Neural crest cell (in vitro differentiated cells): ENCODE measurements at places on chromosomes 7 and 10. TPM values are rescaled to one million over a fixed set of nuclear protein-coding genes. Genes with fewer than 3 reads are reported as not detected.

DNA sequence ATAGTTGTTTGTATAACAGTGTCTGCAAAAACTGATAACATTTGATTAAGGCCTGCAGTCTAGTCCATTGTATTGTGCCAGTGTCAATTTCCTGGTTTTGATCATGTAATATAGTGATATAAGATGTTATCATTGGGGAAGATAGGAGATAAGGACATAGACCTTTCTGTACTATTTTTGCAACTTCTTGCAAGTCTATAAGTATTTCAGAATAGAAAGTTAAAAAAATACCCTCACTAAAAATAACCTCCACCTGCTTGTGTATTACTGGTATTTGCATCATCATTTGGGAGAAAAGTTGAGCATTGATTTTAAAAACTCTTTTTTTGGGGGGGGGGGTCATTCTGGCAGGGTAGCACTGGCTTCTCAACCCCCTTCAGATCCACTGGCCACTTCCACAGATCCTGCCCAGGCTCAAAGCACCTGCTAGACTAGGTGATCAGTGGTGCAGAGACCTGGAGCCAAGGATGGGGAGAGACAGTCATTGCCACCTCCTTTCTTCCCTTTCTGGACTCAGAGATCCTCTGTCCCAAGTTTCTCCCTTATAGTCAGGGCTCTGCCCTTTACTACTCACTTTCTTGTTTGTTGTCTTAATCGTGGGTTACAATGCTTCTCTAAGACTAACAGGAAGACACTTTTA, 103.0 kb downstream of the RBM20 start:
- peaks cover 16% of the 10 kb centered on the region for H3K27me3 ChIP-seq
- no peak overlapping the region for H3K4me3 ChIP-seq
- H3K27ac ChIP-seq = no peak overlapping the region
- no peak for DNase-seq
- H3K4me1 ChIP-seq = no peaks in the 10 kb centered on the region

DNA sequence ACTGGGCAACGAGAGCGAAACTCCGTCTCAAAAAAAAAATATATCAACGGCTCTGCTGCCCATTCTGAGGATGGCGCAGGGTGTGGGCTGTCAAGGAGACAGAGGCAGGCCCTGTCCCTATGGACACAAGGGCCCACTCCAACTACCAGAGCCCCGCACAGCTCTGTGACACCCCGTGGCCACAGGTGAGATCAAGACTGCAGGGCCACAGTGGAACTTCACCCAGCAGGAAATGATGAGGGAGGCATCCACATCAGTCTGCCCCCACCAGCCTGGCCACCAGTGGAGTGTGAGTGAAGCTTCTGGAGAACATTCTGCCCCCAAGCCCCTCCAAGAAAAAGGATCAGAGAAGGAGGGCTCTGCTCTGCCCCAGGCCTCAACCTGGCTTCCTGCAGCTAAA, 136.7 kb downstream of the DLG5 start:
- no peaks in the 10 kb centered on the region for H3K27me3 ChIP-seq
- H3K4me1 ChIP-seq = no peaks in the 10 kb centered on the region
- H3K27ac ChIP-seq = no peak overlapping the region
- DNase-seq = no peak
- peaks cover 23% of the 10 kb centered on the region for H3K36me3 ChIP-seq

GRCh38 chr10:24969841-24970281, 17.5 kb upstream of the PRTFDC1 start:
- H3K27ac ChIP-seq = no peak overlapping the region
- no peaks in the 10 kb centered on the region for H3K4me1 ChIP-seq
- no peak overlapping the region for H3K4me3 ChIP-seq
- no peaks in the 10 kb centered on the region for H3K36me3 ChIP-seq
- no peaks in the 10 kb centered on the region for H3K27me3 ChIP-seq

DNA sequence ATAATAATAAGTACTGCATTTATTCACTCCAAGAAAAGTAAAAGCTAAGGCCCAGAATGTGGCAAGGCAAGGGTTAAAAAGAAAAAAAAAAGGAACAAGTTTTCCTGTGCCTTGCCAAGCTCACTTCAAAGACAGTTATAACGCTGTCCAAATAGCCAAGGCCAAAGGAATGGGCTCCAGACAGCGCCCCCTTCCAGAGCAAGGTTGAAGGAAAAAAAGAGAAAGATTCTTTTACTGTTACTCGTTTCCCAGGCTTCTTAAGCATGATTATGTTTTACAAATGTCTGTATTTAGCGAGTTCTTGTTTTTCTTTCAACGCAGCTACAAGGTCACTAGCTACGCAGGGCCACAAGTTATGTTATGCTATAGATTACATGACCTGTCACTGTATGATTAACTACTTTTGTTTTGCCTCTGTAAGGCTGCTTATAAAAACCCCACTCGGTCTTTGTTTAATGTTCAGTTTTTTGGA, 9.1 kb upstream of the EIF4H start:
- H3K4me3 ChIP-seq = no peak overlapping the region
- DNase-seq = no peak
- H3K36me3 ChIP-seq = peaks cover 2% of the 10 kb centered on the region
- H3K27me3 ChIP-seq = no peaks in the 10 kb centered on the region

DNA sequence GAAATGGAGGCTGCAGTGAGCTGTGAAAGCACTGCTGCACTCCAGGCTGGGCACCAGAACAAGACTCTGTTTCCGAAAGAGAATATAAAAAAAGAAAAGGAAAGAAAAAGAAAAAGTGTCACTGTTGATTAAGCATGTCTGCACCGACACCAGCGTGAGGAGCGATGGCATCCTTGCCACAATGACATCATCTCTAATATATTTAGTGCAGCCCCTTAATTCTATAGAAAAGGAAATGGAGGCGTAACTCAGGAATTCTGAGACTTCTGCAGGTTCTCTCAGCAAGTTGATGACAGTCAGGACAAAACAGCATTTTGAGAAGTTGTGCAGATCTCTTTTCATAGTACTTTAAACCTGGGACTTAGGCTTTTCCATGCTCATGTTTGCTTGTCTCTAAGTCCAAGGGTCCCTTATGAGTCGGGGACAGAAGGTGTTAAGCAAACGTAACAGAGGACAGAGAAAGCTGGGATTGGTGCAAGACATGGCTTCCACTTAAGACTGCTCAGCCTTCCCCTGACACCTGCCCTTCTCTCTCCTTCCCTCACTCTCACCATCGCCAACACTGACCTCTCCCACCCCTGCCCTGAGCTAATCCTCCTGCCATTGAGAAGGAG, 16.9 kb upstream of the ANKRD1 start:
- peaks cover 16% of the 10 kb centered on the region for H3K4me1 ChIP-seq
- no peak overlapping the region for H3K27ac ChIP-seq
- no peaks in the 10 kb centered on the region for H3K27me3 ChIP-seq
- no peak overlapping the region for H3K4me3 ChIP-seq
- H3K36me3 ChIP-seq = no peaks in the 10 kb centered on the region

GRCh38 chr10:99631496-99631895, 11.3 kb upstream of the SLC25A28 start:
- no peak for DNase-seq
- H3K27me3 ChIP-seq = peaks cover 28% of the 10 kb centered on the region

- H3K4me1 ChIP-seq = peaks cover 6% of the 10 kb centered on the region
- peaks cover 4% of the 10 kb centered on the region for H3K27me3 ChIP-seq
- no peak for DNase-seq
- peaks cover 4% of the 10 kb centered on the region for H3K36me3 ChIP-seq
- no peak overlapping the region for H3K27ac ChIP-seq
Measured at GRCh38 chr7:51144178-51144577, 172.4 kb downstream of the COBL start.

GRCh38 chr10:124697837-124698544, 46.2 kb downstream of the FAM53B start:
- peaks cover 13% of the 10 kb centered on the region for H3K36me3 ChIP-seq
- no peak overlapping the region for H3K4me3 ChIP-seq
- no peaks in the 10 kb centered on the region for H3K27me3 ChIP-seq
- peaks cover 24% of the 10 kb centered on the region for H3K4me1 ChIP-seq
- DNase-seq = no peak
- no peak overlapping the region for H3K27ac ChIP-seq

GRCh38 chr7:197413-198335, 5.3 kb downstream of the FAM20C start:
- peaks cover 14% of the 10 kb centered on the region for H3K36me3 ChIP-seq
- DNase-seq = no peak
- peaks cover 25% of the 10 kb centered on the region for H3K4me1 ChIP-seq
- no peak overlapping the region for H3K27ac ChIP-seq
- peak overlapping the region; percentile 27 for H3K4me3 ChIP-seq

- no peak overlapping the region for H3K4me3 ChIP-seq
- DNase-seq = no peak
- no peaks in the 10 kb centered on the region for H3K27me3 ChIP-seq
- H3K27ac ChIP-seq = no peak overlapping the region
- H3K36me3 ChIP-seq = peaks cover 5% of the 10 kb centered on the region
- H3K4me1 ChIP-seq = peaks cover 11% of the 10 kb centered on the region
Measured at GRCh38 chr10:106278383-106278782, 886.1 kb downstream of the SORCS1 start.

DNA sequence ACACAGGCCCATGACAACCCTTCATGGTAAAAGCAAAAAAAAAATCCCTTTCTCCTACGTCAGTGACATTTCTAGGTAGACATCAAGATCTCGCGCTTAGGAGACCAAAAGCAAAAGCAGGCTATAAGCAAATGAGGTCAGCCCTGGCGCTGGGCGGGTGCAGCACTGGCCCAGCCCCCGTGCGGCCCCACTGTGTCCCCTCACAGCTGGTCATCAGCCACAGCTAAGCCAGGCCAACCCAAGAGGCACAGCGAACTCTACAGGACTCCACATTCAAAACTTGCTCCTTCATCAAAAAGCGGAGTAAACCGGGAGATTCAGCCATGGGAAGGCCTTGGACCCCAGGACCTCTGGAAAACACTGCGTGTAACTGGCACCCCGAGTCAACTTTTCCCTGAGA, 113.7 kb downstream of the PTPRN2 start:
- no peaks in the 10 kb centered on the region for H3K36me3 ChIP-seq
- H3K27me3 ChIP-seq = peaks cover 2% of the 10 kb centered on the region
- H3K4me3 ChIP-seq = no peak overlapping the region
- H3K4me1 ChIP-seq = peaks cover 27% of the 10 kb centered on the region
- no peak for DNase-seq

GRCh38 chr7:136009488-136010079, 32.4 kb upstream of the MTPN start:
- H3K36me3 ChIP-seq = no peaks in the 10 kb centered on the region
- H3K4me3 ChIP-seq = no peak overlapping the region
- H3K27me3 ChIP-seq = no peaks in the 10 kb centered on the region
- H3K4me1 ChIP-seq = no peaks in the 10 kb centered on the region
- DNase-seq = no peak

DNA sequence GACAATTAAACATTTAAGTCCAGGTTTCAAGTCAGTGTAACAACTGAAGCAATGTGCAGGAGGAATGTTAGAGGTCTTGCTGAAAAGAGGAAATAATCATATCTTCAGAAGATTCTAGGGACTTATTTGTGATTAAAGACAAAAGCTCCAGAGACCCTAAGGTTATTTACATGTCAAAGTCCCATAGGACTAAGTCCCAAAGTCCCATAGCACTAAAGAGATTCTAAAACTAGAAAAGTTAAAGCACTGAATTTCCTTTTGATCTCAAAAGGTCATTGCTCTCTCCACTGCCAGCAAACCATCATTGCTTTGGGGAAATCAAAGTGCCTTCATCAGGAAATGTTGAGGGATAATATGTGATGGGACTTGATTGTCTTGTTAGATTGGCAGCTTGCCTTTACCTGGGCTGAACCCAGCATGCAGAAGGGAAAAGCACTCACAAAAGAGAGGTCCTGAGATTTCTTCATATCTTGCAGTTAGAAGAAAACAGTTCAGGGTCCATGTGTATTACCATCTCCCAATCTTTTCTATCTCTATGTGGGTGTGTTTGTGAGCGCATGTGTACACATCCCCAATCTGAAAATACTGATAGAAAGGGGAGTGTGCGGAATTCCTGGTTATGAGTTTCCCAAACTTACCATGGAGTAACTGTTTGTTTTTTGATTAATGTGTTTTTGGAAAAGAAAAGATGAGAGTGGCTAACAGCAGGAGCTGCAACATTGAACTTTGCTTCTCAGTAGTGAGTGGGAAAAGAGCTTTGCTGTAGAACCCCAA, 21.8 kb downstream of the NUDT13 start:
- no peaks in the 10 kb centered on the region for H3K27me3 ChIP-seq
- H3K4me1 ChIP-seq = no peaks in the 10 kb centered on the region
- H3K27ac ChIP-seq = no peak overlapping the region
- DNase-seq = no peak
- H3K36me3 ChIP-seq = peaks cover 13% of the 10 kb centered on the region

- no peak overlapping the region for H3K4me3 ChIP-seq
- no peaks in the 10 kb centered on the region for H3K36me3 ChIP-seq
- H3K4me1 ChIP-seq = peaks cover 20% of the 10 kb centered on the region
- H3K27me3 ChIP-seq = no peaks in the 10 kb centered on the region
Measured at GRCh38 chr7:151699928-151700319, 177.0 kb downstream of the PRKAG2 start.

GRCh38 chr10:89414146-89414878, at the start of gene IFIT5:
IFIT5 (plus strand) TSS chr10:89414568; CDS start chr10:89414799, 231 bp downstream.
- peak; percentile 77 for DNase-seq
- H3K4me1 ChIP-seq = peaks cover 34% of the 10 kb centered on the region
- peak within 1 kb of the TSS; percentile 99 for H3K27ac ChIP-seq
- H3K27me3 ChIP-seq = no peaks in the 10 kb centered on the region

GRCh38 chr10:8389630-8390029, 335.1 kb downstream of the GATA3 start:
- no peaks in the 10 kb centered on the region for H3K36me3 ChIP-seq
- H3K4me1 ChIP-seq = no peaks in the 10 kb centered on the region
- H3K27ac ChIP-seq = no peak overlapping the region
- H3K27me3 ChIP-seq = peaks cover 9% of the 10 kb centered on the region

- no peak for DNase-seq
- no peak overlapping the region for H3K4me3 ChIP-seq
- peaks cover 38% of the 10 kb centered on the region for H3K36me3 ChIP-seq
- H3K4me1 ChIP-seq = no peaks in the 10 kb centered on the region
- no peak overlapping the region for H3K27ac ChIP-seq
Measured at GRCh38 chr7:29940199-29940598, 49.4 kb downstream of the SCRN1 start.

DNA sequence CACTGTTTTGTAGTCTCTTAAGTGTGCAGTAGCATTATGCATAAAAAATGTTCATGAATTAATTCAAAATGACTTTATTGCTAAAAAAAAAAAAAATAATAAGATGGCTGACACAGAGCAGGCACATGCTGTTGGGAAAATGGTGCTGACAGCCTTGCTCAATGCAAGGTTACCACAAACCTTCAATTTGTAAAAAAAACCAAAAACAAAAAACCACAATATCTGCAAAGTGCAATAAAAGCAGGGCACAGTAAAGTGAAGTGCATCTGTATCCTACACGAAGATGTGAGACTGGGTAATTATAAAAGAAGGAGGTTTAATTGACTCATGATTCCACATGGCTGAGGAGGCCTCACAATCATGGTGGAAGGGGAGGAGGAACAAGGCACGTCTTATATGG, 185.8 kb downstream of the USP6NL start:
- H3K4me1 ChIP-seq = peaks cover 5% of the 10 kb centered on the region
- H3K4me3 ChIP-seq = no peak overlapping the region
- no peaks in the 10 kb centered on the region for H3K27me3 ChIP-seq

GRCh38 chr10:90352288-90352687, 505.6 kb downstream of the HTR7 start:
- H3K36me3 ChIP-seq = no peaks in the 10 kb centered on the region
- DNase-seq = no peak
- no peaks in the 10 kb centered on the region for H3K4me1 ChIP-seq

The IL2RA gene
- total RNA-seq = not detected in 2 replicates

The EIF4EBP2 gene
- total RNA-seq = 155 and 163 TPM in 2 replicates

The KCNIP2 gene
- total RNA-seq = 2.2 and 3.9 TPM in 2 replicates

The KIAA1217 gene
- 8.8 and 10.5 TPM in 2 replicates for total RNA-seq

The FBH1 gene
- 73.7 and 74.6 TPM in 2 replicates for total RNA-seq

The MINDY4 gene
- total RNA-seq = 8.6 and 9.2 TPM in 2 replicates

The TLX1 gene
- total RNA-seq = 0.16 and 0.33 TPM in 2 replicates

The OR9A2 gene
- not detected in 2 replicates for total RNA-seq

The PRKCQ gene
- total RNA-seq = 3.2 and 3.3 TPM in 2 replicates

The EGR2 gene
- 14.2 and 14.4 TPM in 2 replicates for total RNA-seq

The ARHGAP22 gene
- 5.2 and 7.5 TPM in 2 replicates for total RNA-seq
